ENCODE measurements at places on chromosomes 2 and 18.

DNA sequence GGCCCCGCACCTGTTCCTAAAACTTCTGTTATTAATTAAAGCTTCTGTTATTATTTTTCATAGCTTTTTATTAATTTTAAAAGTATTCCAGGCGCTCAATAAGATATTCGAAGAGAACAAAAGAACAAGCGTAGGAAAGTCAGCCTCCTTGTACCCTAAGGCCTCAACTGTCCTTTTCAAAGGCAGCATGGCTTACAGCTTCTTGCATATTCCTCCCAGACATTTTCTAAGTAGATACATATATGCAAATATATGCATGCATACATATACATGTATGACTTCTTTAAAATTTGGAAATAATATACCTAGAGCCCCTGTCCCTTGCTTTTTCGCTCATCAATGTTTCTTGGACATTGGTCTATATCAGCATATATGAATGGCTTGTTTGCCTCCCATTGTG, 12.3 kb downstream of the GPR55 start:
- DNase-seq, result no peak

DNA sequence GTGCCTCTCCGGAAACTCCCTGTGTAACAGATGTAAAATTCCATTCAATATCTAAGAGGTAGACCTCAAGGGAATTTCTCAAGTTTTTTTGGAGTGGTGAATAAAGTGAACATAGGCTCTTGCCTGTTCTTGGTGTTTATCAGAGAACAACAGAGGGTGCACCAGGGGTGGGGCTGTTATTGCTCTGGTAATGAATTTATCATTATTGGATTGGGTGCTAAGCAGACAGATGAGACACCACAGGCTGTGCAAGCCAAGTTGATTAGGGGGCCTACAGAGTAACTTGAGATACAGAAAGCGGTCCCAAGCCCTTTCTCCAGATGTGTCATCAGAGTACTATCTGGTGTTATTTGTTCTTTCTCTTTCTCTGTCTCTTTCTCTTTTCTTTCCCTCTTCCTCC, 286.3 kb downstream of the OSR1 start:
- DNase-seq, result no peak

DNA sequence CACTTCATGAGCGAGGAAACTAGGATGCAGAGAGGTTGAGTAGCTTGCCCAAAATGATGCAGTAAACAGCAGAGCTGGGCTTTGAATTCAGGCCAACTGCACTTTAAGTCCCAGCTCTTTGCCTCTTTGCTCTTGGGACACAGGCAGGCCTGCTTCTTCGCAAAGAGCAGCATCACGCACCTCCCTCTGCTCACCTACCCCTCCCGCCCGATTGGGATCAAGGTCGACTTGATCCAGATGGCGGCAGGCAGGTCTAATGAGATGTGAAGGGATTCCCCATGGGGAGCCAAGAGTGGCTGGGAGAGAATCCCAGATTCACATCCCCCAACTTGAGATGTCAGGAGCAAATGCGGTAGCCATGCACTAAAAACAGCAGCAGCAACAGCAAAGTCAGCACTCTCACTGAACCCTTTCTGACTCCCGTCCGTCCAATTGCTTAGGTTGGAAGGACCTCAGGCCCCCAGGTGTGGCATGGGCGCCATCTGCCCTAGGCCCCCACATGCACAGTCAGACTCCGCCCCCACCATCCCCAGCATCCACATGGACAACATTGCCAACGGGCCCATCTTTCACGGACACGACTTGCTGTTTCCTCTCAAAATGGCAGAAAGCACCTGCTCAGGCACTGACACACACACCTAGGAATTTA, 84.3 kb upstream of the MAP4K4 start:
- no peak for DNase-seq

GRCh38 chr2:158131919-158132566, 30.4 kb downstream of the UPP2 start:
- DNase-seq, result no peak

DNA sequence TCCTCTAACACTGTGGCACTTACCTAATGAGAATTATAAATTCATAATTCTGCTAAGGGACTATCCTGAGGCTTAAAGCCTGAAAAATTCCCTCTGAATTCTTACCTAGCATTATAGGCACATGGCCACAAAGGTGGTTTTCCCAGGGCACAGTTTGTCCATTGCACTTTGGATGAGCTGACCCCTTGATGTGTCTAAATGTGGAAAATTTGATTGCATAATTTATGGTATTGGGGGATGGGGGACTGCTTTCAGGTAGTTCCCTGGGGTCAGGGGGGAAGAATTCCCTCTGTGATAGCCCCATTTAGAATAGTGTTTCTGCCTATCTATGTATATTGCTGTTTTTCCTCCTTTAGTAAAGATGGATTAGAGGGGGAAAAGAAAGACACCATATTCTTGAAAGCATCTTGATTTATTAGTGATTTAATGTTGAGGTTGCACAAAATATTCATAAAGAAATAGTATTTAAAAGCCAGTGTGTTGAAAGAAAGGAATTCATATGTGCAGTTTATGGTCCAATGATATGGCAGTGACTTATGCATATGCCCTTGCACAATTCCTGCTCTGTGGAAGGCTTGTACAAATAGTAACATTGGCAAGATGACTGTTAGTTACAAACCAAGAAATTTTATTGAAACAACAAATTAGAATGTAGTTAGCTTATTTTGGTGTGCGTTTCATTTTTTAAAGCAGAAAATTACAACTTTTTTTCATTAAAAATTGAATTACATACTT, 8.7 kb upstream of the HTR2B start:
- no peak for DNase-seq

DNA sequence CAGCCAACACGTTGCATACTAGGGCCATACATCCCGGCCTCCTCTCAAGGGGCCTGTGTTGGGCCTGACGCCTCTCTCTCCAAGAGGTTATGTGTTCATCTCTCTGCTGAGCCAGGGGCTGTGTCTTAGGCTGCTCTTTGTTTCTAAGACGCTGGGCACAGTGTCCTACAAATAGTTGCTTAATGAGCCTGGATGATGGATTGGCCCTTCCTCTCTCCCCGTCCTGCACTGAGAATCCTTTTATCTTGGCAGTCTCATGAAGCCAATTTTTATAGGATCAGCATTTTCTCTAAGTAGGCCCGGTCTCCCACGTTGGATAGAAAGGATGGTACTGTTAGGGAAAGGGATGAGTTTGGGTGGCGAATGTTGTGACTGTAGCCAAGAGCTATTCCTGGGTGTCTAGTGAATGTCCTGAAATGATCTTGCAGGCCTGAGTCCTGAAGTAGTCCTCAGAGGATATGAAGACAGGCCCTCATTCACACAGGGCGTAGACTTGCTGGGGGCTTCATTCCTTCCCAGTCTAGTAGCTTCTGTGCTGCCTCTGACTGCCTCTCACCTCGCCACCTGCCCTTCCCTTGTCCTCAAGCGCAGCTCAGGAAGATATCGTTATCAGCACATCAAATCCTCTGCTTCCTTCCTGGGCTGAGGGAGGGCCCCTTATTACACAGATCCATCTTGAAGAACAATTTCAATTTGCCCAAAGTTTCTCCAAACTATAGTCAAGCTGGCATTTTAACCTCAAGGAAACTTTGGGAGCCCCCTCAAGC, 8.8 kb downstream of the LBH start:
- no peak for DNase-seq

DNA sequence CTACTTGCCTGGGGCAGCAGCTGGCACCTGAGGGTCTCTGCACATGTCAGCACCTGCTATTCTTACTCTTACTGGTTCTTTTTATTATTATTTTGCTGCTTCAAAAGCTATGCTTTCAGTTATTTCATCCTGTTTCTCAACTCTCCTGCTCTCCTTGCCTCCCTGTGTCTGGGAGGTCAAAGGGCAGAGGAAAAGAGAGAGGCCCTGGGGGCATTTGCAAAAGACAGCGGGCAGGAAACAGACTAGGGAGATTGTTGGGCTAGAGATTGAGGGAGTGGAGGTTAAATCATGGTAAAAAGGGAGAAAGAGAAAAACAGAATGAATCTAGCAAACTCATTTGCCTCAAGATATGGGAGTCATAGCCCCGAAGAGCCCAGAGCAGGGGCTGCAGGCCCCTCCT, 21.1 kb upstream of the RPL31 start:
- DNase-seq, result no peak

DNA sequence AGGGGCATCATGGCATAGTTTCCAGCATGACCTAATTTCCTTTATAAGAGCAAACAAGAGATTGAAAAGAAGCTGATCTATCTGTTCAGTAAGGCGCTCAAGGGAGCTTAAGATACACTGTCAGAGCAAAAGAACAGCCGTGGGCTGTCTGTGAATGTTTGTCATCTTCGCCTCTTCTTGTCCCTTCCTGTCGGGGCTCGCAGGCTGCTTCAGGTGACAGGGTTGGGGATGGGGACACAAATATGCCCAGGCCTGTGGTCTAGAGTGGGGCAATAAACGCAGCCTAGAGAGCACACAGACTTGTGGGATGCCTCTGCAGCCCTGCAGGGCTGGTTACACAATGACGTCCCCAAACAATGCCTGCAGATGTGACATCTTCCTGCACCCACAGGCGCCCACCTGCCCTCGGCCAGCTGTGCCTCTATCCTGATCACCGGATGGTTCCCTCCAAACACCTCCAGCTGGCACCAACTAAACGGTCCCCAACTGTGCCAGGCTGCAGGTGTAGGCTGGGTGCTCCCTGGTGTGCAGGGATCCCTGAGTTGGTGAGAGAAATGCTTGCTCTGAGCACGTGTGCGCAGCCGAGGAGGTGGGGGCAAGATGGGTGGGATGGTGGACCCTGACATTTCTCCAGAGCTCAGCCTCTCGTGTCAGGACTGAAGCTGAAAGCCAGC, 72.8 kb downstream of the EDAR start:
- no peak for DNase-seq

- DNase-seq, result no peak
Observed at GRCh38 chr2:145323512-145323911, 803.6 kb upstream of the ZEB2 start.

- DNase-seq, result no peak
Observed at GRCh38 chr2:1422131-1422530, 8.9 kb downstream of the TPO start.

DNA sequence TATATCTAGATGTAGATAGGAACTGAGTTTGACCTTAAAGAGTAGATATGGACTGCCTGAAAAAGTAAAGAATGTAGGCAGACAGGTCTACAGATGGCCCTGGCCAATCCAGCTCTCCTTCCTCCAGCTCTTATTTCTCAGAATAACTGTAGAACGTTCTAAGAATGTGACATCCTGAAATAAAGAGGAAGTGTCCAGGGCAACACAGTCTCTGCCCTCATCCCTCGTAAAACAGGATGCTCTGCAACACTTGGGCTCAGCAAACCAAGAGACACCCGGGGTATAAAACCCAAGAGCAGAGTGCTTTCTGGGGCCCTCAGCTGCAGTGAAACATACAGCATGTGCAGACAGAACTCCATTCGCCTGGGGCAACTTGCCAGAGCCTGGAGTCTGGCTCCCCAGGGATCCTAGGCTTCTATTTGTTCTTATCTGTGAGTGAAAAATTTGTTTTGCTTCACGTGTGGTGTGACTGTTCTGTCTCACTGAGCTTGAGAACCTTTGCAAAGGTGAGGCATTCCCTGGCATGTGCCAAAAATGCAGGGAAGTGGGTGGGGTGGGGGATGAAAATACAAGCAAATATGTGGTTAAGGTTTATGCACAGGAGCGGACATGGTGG, 401.0 kb downstream of the SETBP1 start:
- no peak for DNase-seq

DNA sequence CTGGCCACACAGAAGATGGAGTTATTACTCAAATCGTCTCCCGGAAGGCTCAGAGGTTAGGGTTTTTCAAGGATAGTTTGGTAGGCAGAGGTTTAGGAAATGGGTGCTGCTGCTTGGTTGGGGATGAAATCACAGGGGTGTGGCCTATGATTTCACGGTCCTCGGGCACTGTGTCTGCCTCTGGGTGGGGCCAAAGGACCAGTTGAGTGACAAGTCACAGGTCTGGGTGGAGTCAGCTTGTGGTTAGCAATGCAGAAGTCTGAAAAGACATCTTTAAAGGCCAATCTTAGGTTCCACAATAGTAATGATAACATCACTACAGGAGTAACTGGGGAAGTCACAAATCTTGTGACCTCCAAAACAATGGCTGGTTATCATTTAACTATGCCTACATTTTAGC, 387.8 kb downstream of the ZNF521 start:
- DNase-seq, result no peak

DNA sequence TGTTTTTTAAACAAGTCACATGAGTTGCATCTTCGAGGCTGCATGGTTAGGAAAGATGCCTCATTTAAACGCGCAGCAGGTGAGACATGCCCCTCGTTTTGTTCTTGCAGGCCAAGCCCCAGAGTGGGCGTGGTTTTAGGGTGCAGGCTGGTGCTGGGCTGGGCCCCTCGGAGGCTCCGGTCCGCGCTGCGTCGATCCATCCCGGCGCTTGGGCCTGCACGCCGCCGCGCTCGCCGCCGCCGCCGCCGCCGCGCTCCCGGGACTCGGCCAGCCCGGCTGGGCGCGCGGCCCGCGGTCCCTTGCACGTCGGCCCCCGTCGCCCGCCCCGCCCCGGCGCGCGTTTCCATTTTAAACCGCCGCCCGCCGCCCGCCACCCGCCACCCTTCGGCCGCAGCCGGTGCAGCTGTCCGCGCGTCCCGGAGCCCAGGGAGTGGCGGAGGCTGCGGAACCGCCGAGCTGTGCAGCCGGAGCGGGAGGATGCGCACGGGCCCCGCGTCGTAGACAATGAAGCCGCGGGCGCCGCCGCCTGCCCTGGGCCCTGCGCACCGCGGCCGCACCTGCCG, 175.5 kb downstream of the AGAP1 start:
- peak; percentile 52 for DNase-seq

DNA sequence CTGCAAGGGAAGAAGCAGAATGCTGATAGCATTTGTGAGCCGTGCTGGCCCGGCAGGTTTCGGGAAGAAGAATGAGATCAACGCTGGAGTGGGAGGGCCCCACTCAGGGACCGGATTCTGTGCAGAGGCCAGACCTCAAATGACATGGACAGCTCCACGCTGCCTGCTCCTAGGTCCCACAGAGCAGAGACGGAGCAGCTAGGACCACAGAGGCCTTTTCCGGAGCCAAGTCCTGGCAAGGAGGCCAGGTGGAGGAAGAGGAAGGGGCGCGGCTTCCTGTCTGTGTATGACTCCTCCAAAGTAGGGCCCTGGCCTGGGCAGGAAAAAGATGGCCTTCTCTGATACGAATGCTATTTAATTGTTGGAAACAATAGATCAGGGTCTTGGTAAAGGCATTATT, 139.9 kb downstream of the LRRC30 start:
- no peak for DNase-seq

- no peak for DNase-seq
Observed at GRCh38 chr18:7840411-7840810, 273.3 kb downstream of the PTPRM start.

GRCh38 chr18:41347057-41347456, 608.0 kb upstream of the PIK3C3 start:
- DNase-seq, result no peak

DNA sequence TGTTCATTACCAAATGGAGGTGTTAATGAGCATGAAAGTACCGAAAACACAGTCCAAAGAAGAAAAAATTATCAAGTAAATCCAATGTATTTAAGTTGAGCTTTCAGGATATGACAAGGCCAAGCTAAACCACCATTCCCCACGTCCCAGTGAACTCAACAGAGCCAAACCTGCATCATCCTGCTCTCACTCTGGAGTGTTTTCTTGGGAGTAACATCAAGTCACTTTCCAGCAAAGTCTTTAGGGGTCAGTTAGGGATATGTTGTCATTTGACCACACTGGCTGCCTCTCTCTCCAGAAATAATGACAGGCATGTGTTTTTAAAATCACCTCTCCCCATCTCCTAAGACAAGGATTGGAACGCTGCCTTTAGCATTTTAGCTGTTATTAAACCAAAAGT, 140.5 kb downstream of the SRBD1 start:
- peak; percentile 62 for DNase-seq

All from stromal cell of bone marrow (primary cell).